Prostate gland (tissue), 2 donors: ENCODE measurements at places on chromosomes 7 and 10. TPM values are rescaled to one million over a fixed set of nuclear protein-coding genes. Genes with fewer than 3 reads are reported as not detected.

MKX gene
- total RNA-seq = 10.5 TPM

BCL7B gene
- 105 TPM for total RNA-seq

PRRT4 gene
- total RNA-seq = 0.05 TPM

AGFG2 gene
- 33.0 TPM for total RNA-seq

NAT16 gene
- not detected for total RNA-seq

CRHR2 gene
- 0.17 TPM for total RNA-seq

PRDX3 gene
- 123 TPM for total RNA-seq

DNA sequence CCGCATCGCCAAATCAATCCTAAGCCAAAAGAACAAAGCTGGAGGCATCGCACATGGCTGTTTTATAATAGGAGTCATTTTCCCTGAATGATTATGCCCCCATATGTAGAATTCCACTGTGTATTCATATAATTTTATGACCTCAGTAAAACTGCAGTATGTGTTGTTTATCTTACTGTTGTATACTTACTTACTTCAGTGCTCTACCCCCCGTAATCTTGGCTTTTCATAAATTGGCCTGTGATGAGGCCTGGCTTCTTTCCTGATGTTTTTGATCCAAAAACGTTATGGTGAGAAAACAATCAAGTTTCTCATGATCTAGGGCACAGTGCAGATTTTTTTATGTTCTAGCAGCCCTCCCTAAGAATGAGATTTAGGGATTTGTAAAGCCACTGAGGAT is 306.4 kb upstream of the FZD1 start:
- H3K4me1 ChIP-seq = no peaks in the 10 kb centered on the region
- H3K27me3 ChIP-seq = no peaks in the 10 kb centered on the region
- no peaks in the 10 kb centered on the region for H3K36me3 ChIP-seq
- no peak overlapping the region for H3K27ac ChIP-seq
- H3K4me3 ChIP-seq = no peak overlapping the region

GRCh38 chr7:46600340-46600739 is 679.3 kb upstream of the IGFBP3 start:
- H3K4me3 ChIP-seq = no peak overlapping the region
- H3K36me3 ChIP-seq = no peaks in the 10 kb centered on the region
- no peaks in the 10 kb centered on the region for H3K4me1 ChIP-seq
- no peak for DNase-seq
- H3K27ac ChIP-seq = no peak overlapping the region
- no peaks in the 10 kb centered on the region for H3K27me3 ChIP-seq

DNA sequence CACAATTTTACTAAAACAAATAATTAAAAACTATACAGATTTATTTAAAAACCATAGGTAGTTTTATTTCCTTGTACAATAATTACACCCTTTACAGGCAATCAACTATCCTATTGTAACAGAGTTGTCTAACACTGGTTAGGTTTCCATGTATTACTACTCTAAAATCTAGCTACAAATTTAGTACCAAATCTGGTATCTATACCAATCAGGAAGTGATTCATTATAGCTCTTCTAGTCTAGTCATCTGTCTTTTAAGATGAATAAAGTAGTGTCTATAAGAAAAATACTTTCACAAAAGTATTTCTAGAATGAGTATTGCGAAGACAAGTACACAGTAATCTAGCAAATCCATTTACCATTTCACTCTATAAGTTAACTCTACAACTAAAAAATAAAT is 16.9 kb downstream of the ZNF800 start:
- H3K4me1 ChIP-seq = no peaks in the 10 kb centered on the region
- H3K27ac ChIP-seq = no peak overlapping the region
- no peak overlapping the region for H3K4me3 ChIP-seq

- no peaks in the 10 kb centered on the region for H3K36me3 ChIP-seq
- no peak overlapping the region for H3K27ac ChIP-seq
- DNase-seq = no peak
- no peaks in the 10 kb centered on the region for H3K4me1 ChIP-seq
Observed at GRCh38 chr10:66144016-66144415, 781.8 kb upstream of the LRRTM3 start.

GRCh38 chr7:4768597-4769569 is 6.5 kb upstream of the AP5Z1 start:
- no peaks in the 10 kb centered on the region for H3K4me1 ChIP-seq
- no peak overlapping the region for H3K4me3 ChIP-seq
- no peaks in the 10 kb centered on the region for H3K36me3 ChIP-seq
- DNase-seq = no peak

DNA sequence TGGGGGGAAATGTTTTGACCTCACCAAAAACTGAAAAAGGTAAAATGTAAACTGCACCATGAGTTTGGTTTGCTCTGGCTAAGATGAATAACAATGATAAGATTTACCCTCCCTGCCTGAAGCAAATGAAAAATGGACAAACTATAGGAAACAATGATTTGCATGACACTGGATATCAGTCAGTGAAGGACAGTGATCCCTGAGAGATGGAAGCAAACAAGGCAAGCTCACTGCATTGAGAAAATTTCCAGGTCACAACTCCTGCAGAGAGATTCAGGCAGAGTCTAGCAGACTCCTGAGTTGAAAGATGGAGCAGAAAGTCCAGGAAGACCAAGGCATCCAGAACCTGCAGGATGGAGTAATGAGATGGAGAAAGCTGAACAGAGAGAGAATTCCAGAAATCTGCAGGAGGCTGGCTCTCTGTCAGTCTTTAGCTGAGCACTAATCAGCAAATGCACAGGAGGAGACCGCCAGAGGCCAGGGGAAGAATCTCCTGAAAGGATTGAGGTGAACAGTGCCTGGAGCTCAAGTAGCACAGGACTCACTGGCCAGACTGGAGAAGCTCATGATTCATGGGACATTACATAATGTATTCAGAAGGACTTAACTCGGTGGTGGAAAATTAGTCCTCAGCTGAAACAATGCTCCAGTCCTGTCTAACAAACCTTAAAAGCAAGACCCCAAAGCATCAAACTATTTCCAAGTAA is 51.2 kb upstream of the PALS2 start:
- H3K27me3 ChIP-seq = no peaks in the 10 kb centered on the region
- H3K36me3 ChIP-seq = no peaks in the 10 kb centered on the region

- no peak overlapping the region for H3K27ac ChIP-seq
- no peak overlapping the region for H3K4me3 ChIP-seq
- no peaks in the 10 kb centered on the region for H3K4me1 ChIP-seq
- no peaks in the 10 kb centered on the region for H3K36me3 ChIP-seq
- no peaks in the 10 kb centered on the region for H3K27me3 ChIP-seq
Observed at GRCh38 chr10:120749856-120750566, 101.2 kb upstream of the WDR11 start.

- H3K4me3 ChIP-seq = no peak overlapping the region
- peaks cover 4% of the 10 kb centered on the region for H3K4me1 ChIP-seq
- H3K27ac ChIP-seq = no peak overlapping the region
- DNase-seq = peak; percentile 27
- no peaks in the 10 kb centered on the region for H3K36me3 ChIP-seq
- H3K27me3 ChIP-seq = no peaks in the 10 kb centered on the region
Observed at GRCh38 chr7:25360451-25360850, 132.2 kb upstream of the NPVF start.

DNA sequence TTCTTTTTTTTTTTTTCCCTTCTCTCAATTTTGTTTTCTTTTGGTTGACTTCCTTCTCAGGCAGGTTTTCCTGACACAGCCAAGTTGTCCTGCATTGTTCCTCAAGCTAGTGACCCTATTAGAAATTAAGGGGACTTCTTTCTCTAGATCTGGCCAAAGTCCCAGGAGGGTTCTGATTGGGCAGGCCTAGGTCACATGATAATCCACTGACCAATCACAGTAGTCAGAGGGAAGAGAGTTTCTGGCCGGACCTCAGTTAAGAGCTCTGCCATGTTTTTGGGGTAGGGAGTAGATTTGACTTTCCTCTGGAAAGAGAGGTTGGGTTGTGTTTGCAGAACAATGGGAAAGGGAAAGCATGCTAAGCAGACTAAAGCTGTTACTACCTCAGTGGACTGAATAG is 16.2 kb downstream of the VWA2 start:
- H3K27me3 ChIP-seq = no peaks in the 10 kb centered on the region
- no peaks in the 10 kb centered on the region for H3K4me1 ChIP-seq
- no peak overlapping the region for H3K4me3 ChIP-seq
- no peak for DNase-seq

GRCh38 chr7:156534925-156535324 is 105.6 kb upstream of the RNF32 start:
- H3K27ac ChIP-seq = no peak overlapping the region
- no peaks in the 10 kb centered on the region for H3K4me1 ChIP-seq
- no peak for DNase-seq
- H3K36me3 ChIP-seq = no peaks in the 10 kb centered on the region

GRCh38 chr10:96814264-96814663 is 17.8 kb upstream of the LCOR start:
- no peaks in the 10 kb centered on the region for H3K4me1 ChIP-seq
- no peak overlapping the region for H3K4me3 ChIP-seq
- DNase-seq = no peak
- no peaks in the 10 kb centered on the region for H3K27me3 ChIP-seq
- H3K36me3 ChIP-seq = no peaks in the 10 kb centered on the region
- H3K27ac ChIP-seq = no peak overlapping the region

DNA sequence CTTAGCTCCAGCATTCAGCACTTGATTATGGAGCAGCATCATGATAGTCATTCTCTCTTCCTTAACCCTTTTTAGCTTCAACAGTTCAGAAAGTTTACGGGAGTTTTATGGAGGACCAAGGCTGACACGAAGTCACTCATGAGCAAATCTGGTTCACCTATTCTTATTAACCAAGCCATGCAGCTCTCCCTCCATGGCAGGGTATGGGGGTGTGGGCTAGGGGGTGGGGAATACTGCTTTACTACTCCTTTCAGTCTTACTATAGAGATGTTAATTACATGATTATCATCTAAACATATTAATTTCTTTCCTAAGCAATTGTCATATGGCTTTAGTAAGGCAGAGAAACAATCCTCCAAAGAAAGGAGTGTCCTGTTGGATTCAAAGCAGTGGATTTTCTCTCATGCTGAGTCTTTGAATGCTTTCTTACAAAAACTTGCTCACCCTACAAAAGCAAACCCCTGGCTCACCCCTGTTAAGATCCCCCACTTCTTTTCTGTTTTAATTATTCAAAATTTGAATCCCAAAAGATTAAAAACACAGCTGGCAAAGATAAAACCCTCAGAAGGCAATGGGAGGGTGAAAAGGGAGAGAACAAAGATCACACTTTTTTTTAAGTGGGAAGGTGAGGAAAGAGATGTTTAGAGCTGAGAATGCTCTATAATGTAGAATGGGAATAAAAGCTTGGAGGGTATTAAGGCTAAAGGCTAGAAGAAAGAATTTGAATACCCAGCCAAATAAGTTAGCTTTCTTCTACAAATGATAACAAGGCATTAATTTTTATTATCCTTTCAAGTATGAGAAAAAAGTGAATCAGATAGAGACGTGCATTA is 46.4 kb upstream of the SEMA3E start:
- H3K4me1 ChIP-seq = no peaks in the 10 kb centered on the region
- H3K36me3 ChIP-seq = no peaks in the 10 kb centered on the region
- H3K4me3 ChIP-seq = no peak overlapping the region
- H3K27ac ChIP-seq = no peak overlapping the region
- DNase-seq = no peak
- no peaks in the 10 kb centered on the region for H3K27me3 ChIP-seq

GRCh38 chr10:130492266-130492934 is 356.2 kb downstream of the GLRX3 start:
- no peak overlapping the region for H3K4me3 ChIP-seq
- H3K36me3 ChIP-seq = no peaks in the 10 kb centered on the region
- H3K27me3 ChIP-seq = no peaks in the 10 kb centered on the region
- no peaks in the 10 kb centered on the region for H3K4me1 ChIP-seq
- H3K27ac ChIP-seq = no peak overlapping the region

- no peak for DNase-seq
- H3K36me3 ChIP-seq = no peaks in the 10 kb centered on the region
- no peak overlapping the region for H3K27ac ChIP-seq
- H3K27me3 ChIP-seq = no peaks in the 10 kb centered on the region
- H3K4me1 ChIP-seq = no peaks in the 10 kb centered on the region
Observed at GRCh38 chr7:35512716-35513115, 182.2 kb downstream of the HERPUD2 start.

- no peak for DNase-seq
- H3K36me3 ChIP-seq = no peaks in the 10 kb centered on the region
- no peaks in the 10 kb centered on the region for H3K27me3 ChIP-seq
- H3K27ac ChIP-seq = no peak overlapping the region
Observed at GRCh38 chr10:89235073-89235798, 16.3 kb downstream of the LIPA start.
